ENCODE measurements at places on chromosomes 7 and 10. TPM values are rescaled to one million over a fixed set of nuclear protein-coding genes. Genes with fewer than 3 reads are reported as not detected.

The WBP1L gene
- total RNA-seq = 19.8 TPM

The PRKAG2 gene
- 73.9 TPM for total RNA-seq

The HABP2 gene
- not detected for total RNA-seq

The TSPAN33 gene
- total RNA-seq = 1.7 TPM

The IGFBP1 gene
- total RNA-seq = not detected

The GSTO2 gene
- 33.8 TPM for total RNA-seq

The HOXA7 gene
- total RNA-seq = 0.44 TPM

DNA sequence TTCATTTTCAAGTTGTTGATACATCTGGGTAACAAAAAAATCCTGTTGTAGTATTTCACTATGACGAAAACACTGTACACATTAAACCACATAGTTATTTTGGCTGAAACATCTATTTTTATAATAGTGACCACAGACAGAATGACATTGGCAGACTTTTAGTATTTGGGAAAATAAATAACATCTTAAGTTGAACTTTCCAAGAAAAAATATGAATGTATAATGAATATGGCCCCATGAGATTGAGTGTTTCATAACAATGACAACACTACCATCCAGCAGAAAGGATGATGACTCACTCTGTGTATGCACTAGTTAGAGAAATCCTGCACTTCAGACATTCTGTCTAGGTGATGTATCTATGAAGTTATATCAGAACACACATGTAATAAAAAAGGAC lies 118.1 kb downstream of the SEMA3D start:
- peaks cover 29% of the 10 kb centered on the region for H3K27me3 ChIP-seq
- no peak overlapping the region for H3K27ac ChIP-seq
- H3K4me3 ChIP-seq = no peak overlapping the region
- no peaks in the 10 kb centered on the region for H3K4me1 ChIP-seq

GRCh38 chr7:641966-642365 lies 84.5 kb upstream of the DNAAF5 start:
- H3K27ac ChIP-seq = no peak overlapping the region
- peaks cover under 1% of the 10 kb centered on the region for H3K36me3 ChIP-seq
- no peak for DNase-seq
- no peaks in the 10 kb centered on the region for H3K4me1 ChIP-seq
- H3K4me3 ChIP-seq = no peak overlapping the region

- no peak overlapping the region for H3K4me3 ChIP-seq
- peak; percentile 5 for DNase-seq
- no peaks in the 10 kb centered on the region for H3K36me3 ChIP-seq
Observed at GRCh38 chr7:147586526-147586925, 1004.0 kb upstream of the C7orf33 start.

DNA sequence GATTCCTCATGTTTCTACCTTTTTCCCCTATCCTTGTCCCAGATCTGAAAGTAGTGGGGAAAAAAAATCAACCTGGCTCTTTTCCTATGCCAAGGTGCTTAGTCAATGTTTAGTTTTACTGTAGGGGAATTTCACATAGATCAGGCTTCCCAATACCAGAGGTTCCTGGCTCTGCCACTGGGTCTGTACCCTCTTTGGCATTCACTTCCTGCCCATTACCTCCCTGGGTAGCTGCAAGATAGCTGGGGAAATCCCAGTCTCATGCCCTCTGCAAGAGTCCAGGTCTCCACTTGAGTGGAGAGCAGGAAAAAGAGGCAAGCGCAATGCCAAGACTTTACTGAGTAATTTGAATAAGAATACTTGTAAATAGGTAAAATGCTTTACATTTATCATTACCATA lies 3.5 kb upstream of the BPGM start:
- no peak overlapping the region for H3K27ac ChIP-seq
- no peaks in the 10 kb centered on the region for H3K27me3 ChIP-seq
- peaks cover 1% of the 10 kb centered on the region for H3K36me3 ChIP-seq

GRCh38 chr7:41448104-41448503 lies 254.8 kb downstream of the INHBA start:
- H3K27me3 ChIP-seq = no peaks in the 10 kb centered on the region
- no peaks in the 10 kb centered on the region for H3K36me3 ChIP-seq
- DNase-seq = peak; percentile 13
- H3K4me3 ChIP-seq = no peak overlapping the region
- H3K27ac ChIP-seq = peak overlapping the region; percentile 44
- H3K4me1 ChIP-seq = peaks cover 7% of the 10 kb centered on the region

- peak within 1 kb of the TSS; percentile 1 for H3K4me3 ChIP-seq
- H3K4me1 ChIP-seq = peaks cover 21% of the 10 kb centered on the region
- H3K27me3 ChIP-seq = no peaks in the 10 kb centered on the region
- H3K27ac ChIP-seq = peak within 1 kb of the TSS; percentile 86
Observed at GRCh38 chr7:76424413-76425111, at the start of gene ZP3. ZP3 (plus strand) TSS chr7:76424950; CDS start chr7:76424965, 15 bp downstream.

- DNase-seq = no peak
- H3K4me1 ChIP-seq = no peaks in the 10 kb centered on the region
- H3K4me3 ChIP-seq = no peak overlapping the region
Observed at GRCh38 chr10:130742941-130743675, 568.4 kb downstream of the TCERG1L start.

DNA sequence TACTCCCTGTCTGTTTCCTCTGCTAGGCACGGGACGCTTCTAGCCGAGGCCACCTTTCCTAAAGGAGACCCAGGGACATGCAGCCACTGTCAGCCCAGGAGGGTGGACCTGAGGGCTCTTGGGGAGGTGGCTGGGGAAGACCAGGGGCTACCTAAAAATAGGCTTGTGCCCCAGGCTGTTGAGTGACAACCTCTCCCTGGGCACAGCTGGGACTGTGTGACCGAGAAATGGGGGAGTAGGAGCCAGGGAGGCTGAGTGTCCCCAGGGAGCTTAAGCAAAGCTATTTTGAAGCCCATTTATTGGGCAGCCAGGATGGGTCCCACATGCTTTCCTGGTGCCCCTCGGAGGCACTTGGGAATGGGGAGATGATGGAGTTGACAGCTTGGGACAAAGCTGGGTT lies 63.8 kb downstream of the CALML3 start:
- no peak overlapping the region for H3K27ac ChIP-seq
- H3K27me3 ChIP-seq = no peaks in the 10 kb centered on the region
- no peak for DNase-seq

GRCh38 chr10:30737931-30738391 lies 108.4 kb upstream of the LYZL2 start:
- H3K4me3 ChIP-seq = no peak overlapping the region
- H3K4me1 ChIP-seq = peaks cover 4% of the 10 kb centered on the region
- no peaks in the 10 kb centered on the region for H3K36me3 ChIP-seq
- H3K27ac ChIP-seq = no peak overlapping the region
- H3K27me3 ChIP-seq = no peaks in the 10 kb centered on the region

DNA sequence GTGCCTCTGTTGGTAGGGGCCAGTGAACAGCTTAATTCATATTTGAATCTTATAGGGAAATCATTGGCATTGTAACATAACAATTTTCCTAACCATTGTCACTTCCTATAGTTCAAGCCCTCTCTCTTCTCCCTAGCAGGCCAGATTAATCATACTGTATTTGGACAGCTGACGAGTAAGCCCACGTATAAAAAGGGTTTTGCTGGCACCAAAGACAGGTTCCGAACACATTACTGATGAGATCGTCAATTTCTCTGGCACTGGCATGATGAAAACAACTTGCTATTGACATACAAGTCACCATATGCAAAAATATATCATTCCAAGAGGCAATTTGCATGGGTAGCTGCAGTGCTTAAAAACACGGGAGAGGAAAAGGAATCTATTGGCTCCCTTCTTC lies 891.1 kb upstream of the AUTS2 start:
- no peak overlapping the region for H3K27ac ChIP-seq
- no peaks in the 10 kb centered on the region for H3K36me3 ChIP-seq
- no peaks in the 10 kb centered on the region for H3K4me1 ChIP-seq
- no peak overlapping the region for H3K4me3 ChIP-seq
- DNase-seq = no peak

GRCh38 chr10:122216047-122216446 lies 55.0 kb upstream of the BTBD16 start:
- H3K4me1 ChIP-seq = no peaks in the 10 kb centered on the region
- H3K27me3 ChIP-seq = no peaks in the 10 kb centered on the region
- no peak overlapping the region for H3K27ac ChIP-seq
- peaks cover 98% of the 10 kb centered on the region for H3K36me3 ChIP-seq
- no peak for DNase-seq

DNA sequence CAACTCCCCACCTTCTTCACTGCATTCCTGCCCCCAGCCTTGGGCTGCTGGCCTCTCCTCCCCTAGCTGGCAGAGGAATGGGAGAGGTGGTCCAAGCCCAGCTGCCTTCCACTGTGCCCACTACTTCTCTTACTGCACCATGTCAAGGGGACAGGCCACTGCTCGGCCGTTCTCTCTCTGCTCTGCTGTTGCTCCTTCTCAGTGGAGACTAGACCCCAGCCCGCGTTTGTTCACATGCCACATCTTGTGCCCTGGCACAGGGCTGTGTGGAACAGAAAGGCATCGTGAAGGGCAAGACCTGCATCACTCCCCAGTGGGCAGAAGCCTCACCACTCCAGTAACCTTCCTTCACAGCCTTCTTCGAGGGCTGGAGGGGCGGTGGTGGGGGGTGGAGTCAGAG lies 711 bp upstream of the CDHR3 start:
- H3K27me3 ChIP-seq = peaks cover 22% of the 10 kb centered on the region
- no peaks in the 10 kb centered on the region for H3K36me3 ChIP-seq
- no peak overlapping the region for H3K27ac ChIP-seq
- H3K4me3 ChIP-seq = no peak overlapping the region
- no peaks in the 10 kb centered on the region for H3K4me1 ChIP-seq

GRCh38 chr10:99548041-99548530 lies 15.3 kb downstream of the NKX2-3 start:
- H3K36me3 ChIP-seq = no peaks in the 10 kb centered on the region
- DNase-seq = peak; percentile 43
- H3K27ac ChIP-seq = no peak overlapping the region

DNA sequence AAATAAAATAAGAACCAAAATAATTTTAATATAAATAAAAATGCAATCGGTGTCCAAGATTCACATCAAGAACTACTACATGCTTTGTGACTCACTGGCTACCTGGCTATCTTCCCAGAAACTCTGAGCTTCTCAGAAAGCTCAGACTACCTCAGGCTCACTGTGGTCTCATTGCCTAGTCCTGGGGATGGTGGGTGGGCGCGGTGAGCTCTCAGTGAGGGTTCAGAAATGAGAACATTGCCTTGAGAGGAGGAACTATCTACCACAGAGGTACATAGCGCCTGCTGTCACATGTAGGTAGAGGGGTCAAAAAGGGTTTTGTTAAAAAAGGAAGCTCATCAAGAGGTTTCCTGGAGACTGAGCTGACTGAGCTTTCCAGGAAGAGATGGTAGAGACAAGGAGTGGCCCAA lies 108.0 kb downstream of the WDFY4 start:
- H3K4me1 ChIP-seq = peaks cover 8% of the 10 kb centered on the region
- DNase-seq = peak; percentile 88
- peaks cover 21% of the 10 kb centered on the region for H3K27me3 ChIP-seq
- no peak overlapping the region for H3K4me3 ChIP-seq
